ENCODE measurements at places on chromosomes 1 and 21.

GRCh38 chr1:178945763-178946266 is 74.9 kb upstream of the ANGPTL1 start:
- DNase-seq, result no peak

DNA sequence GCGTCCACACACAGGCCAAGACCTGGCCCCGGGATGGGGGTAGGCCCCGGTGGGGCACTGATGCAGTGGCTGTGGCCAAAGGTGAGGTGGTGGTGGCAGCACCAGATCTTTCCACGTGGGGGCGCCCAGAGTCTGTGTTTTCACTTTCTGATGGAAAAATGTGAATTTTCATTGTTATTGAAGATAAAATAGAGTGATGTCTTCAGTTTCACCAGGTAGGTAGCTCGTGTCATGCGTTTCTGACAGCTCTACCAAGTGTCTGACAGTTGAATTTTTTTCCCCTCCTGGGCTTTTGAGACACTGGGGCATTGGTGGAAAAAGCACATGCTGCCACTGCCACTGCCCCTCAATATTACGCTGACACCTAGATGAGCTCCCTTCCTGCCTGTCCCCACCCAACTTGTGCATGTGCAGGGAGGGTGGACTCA is 40.0 kb upstream of the MAGOH start:
- peak; percentile 70 for DNase-seq

GRCh38 chr1:71190843-71191242 is 110.0 kb upstream of the ZRANB2 start:
- DNase-seq, result no peak

GRCh38 chr1:39980555-39981313 is 25.8 kb downstream of the MFSD2A start:
- DNase-seq, result no peak

- no peak for DNase-seq
Observed at GRCh38 chr1:212637902-212638301, 29.3 kb downstream of the ATF3 start.

DNA sequence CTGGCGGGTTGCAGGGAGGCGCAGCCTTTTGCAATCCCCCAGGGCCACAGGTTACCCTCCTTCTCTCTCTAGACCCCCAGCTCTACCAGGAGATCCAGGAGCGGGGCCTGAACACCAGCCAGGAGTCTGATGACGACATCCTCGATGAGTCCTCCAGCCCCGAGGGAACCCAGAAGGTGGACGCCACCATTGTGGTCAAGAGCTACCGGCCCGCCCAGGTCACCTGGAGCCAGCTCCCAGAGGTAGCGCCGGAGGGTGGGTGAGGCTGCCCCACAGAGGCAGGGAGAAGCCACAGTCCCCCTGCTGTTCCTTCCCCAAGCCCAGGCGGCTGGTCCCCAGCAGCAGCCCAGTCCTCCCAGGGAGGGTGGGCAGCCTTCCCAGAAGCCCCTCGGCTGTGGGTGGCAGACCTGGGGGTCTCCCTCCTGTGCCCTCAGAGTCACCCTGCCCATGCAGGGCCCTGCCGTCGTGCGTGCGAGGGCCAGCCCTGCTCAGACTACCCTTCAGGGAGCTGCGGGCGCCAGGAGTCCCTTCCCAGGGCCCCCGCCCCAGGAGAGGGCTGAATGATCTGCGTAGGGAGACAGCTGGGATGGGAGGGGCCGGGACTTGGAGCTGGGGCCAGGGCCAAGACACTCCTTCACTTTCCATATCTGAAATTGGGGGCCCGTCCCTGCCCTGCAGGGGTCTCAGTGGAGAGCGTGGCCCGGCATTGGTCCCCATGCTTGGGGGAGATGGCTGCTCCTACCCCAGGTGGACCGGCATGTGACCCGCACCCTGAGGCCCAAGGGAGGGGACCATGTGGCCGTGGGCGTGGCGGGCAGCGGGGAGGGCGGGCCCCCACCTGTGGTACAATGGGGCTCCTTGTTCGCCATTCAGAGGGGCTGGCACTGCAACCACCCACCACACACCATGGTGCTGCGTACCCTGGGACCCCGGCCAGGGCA is 12.9 kb downstream of the ARHGEF16 start:
- no peak for DNase-seq

DNA sequence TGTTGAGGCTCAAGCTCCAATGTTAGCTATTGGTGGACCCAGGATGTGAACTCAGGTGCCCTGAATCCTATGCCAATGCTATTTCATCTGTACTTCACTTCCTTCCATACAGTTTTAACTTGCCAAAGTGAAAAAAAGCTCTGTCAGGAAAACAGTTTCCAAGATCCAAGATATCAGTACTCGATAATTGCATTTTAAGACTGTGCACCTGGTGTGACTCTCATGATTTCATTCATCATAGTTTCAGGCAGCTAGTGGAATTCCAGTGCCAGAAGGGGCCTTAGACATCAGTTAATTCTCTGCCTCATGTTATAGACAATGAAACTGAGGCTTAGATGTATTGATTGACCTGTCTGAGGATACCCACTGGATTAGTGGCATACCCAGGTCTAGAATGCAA is 26.5 kb upstream of the LEPR start:
- DNase-seq, result no peak

DNA sequence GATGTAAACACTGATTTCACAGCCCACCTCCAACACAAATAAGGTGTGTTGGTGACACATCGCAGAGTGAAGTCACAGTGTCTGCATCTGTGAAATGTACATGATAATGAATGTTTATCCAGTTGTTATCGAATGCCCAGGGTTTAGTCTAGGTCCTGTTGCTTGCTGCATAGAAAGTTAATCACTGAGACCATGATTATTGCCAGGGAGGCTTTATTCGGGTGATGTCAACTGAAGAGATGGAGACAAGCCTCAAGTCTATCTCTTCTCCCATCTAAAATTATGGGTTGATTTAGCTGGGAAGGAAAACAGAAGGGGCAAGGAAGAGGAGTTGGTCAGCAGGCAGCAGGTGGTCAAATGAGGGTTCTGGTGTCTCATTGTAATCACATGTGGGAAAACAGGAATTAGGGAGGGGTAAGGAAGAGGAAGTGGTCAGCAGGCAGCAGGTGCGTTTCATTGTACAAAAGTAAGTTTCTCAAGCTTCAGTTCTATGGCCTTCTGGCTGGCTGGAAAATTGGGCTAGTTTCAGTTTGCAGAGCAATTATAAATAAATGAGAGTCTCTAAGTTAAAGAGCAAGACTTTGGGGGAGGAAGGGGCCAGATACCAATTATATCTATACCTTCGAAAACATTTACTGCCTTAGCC is 146.3 kb upstream of the DNAH14 start:
- no peak for DNase-seq

GRCh38 chr1:154739654-154740053 is 130.4 kb downstream of the KCNN3 start:
- DNase-seq, result no peak

DNA sequence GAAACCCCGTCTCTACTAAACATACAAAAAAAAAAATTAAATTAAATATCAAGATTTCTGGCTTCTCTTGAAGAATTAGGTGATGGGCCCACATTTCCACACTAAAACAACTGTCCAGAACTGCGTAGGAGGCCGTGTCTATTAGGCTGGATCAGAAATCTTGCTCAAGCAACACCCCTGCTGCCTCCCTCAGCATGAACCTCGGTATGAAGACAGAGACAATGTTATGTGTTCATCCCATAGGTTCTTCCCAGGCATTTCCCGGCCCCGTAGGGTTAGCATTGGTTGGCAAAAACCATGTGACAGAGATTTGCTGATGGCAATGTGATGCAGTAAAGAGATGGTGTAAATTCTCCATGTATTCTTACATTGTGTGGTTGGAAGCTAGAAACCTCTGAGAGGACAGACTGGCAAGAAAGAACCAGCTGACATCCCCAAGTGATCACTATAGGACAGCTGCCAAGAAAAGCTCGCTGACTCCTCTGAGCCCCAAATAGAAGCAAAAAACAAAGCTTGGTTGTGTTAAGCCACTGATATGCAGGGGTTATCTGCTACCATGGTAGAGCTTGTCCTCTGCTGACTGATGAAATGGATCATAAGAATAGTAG is 34.5 kb downstream of the EBNA1BP2 start:
- no peak for DNase-seq

DNA sequence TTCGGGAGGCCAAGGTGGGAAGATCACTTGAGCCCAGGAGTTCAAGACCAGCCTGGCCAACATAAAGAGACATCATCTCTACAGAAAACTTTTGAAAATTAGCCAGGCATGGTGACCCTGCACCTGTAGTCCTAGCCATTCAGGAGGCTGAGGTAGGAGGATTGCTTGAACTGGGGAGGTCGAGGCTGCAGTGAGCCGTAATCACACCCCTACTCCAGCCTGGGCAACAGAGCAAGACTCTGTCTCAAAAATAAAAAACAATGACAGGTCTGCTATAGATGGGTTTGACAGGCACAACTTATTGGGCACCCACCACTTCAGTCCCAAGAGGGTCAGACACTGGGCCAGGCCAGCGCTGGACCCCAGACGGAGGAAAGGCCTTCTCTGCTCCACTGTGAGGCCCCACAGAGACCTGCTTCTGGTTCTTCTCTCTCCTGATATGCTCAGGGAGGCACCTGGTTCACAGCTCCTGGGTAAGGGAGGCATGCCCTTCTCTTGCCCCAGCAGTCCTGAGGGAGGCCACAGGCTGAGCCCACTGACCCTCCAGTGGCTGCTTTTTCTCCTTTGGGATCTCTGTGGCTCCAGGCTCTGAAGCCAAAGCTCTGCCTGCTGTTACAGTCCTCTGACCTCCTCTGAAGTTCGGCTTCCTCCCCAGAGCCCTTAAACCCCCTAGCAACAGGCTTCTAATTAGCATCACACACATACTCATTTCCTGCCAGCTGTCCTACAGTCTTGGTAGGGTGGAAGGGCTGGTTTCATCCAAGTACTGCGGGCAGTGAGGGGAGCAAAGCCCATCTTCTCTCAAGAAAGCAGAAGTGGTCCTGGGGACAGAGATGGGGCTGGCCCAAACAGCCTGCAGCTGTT is 14.4 kb downstream of the S100A16 start:
- DNase-seq, result no peak

DNA sequence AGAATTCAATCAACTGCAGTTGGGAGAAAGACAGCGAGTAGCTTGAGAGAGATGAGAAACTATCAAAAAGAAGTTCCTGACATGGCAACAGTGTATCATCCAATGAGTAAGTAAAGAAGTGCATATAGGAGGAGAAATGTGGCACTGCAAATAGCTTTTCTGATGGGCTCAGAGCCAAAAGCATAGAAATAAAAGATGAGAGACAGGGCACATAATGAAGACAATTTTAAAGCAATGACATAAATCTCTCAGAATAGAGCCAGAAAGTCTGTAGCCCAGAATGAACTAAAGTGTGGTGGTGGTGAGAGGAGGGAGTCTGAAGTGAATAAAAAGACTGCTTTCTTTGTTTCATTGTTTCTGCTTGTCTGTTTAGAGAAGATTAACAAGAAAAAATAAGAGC is 34.3 kb downstream of the TNFSF18 start:
- no peak for DNase-seq

GRCh38 chr1:207848234-207848633 is 62.7 kb downstream of the CD34 start:
- peak; percentile 85 for DNase-seq

DNA sequence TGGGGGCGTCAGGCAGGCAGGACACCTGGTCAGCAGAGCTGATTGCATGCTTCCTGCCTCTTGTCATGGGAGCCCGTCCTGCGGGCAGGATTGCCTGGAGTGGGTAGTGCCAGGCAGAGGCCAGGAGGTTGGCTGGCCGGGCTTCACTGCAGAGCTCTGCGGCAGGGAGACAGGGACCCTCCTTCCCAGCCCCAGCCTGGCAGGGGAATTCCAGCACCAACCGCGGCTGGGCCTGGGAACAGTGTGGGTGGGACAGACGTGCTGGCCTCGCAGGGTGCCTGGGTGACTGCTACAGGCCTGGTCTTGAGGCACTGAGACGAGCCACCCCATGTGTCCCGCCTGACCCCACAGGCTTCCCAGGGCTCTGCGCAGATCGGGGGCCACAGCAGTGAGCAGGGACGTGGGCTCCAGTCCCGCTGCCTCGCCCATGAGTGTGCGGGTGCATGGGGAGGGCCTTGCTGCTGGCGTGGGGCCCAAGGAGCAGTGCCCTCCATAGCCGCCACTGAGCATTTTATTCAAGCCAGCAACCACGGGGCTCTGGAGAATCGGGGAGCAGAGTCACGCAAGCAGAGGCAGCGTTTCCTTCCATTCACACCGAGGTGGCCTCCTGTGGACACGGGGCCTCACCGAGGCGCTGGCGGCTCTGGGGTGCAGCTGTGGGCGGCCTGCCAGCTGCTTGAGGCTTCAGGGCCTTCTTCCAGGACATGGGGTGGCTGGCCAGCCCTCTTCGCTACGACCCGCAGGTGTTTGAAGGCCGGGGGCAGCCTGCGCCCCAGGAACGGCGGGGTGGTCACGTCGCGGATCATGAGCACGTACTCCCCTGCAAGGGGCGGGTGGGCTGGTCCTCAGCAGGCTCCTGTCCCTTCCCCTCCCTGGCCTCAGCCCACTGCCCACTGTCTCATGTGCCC is 70.3 kb downstream of the MORN1 start:
- DNase-seq, result no peak

Data from RWPE1 (cell line).